ENCODE measurements at places on chromosomes 2 and 18.

DNA sequence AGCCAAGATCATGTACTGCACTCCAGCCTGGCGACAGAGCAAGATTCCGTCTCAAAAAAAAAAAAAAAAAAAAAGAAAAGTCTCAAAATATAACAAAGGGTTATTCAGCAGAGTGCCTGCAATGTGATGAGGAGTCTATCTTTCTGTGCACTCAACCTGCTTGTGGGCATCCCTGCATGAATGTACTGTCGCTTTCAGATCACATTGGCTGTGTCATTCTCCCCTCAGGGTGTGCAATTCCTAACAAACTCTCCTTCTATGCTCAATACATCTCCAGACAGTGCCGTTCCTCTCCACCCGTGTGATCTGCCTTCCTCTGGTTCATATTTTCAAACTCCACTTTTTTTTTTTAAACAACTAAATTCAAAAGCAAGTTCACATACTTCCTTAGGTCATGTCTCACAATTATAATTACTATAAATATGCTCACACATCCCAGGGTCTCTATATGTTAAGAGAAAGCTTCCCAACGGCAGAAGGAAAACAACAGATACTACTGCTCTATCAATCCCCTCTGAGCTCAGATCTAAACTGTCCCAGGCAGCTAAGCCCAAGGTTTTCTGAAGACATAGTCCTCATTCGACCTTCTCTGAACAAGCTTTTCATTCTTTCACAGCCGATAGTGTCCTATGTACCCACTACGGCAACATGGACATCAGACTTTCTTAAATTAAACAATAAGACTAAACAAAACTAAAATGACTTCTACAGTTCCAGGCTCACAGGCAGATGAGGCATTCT, 35.2 kb downstream of the PTMA start:
- DNase-seq: no peak

- DNase-seq: no peak
Measured at GRCh38 chr2:147759536-147759935, 85.3 kb upstream of the ACVR2A start.

DNA sequence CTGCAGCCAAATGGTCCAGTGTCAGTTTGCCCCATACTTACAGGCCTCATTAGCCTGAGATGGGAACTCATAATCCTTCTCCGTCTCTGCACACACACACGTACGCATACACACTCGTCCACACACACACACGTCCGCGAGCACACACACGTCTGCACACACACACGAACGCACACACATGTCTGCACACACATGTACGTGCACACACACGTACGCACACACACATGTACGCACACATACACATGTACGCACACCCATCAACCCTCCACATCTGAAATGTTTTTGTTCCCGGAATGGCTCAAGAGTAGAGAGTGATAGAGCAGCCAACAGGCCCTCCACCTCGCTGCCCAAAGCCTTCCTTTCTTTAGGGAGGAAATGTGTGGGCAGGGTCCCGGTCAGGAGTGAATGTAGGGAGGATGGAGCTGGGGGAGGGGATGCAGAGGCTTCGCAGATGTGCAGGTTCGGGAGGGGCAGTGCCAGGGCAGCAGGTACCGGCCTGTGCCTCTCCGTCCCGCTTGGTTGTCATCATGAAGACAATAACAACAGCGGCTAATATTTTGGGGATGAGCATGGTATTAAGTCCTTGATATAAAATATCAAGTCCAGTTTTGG, 52.7 kb downstream of the PTGR3 start:
- no peak for DNase-seq

DNA sequence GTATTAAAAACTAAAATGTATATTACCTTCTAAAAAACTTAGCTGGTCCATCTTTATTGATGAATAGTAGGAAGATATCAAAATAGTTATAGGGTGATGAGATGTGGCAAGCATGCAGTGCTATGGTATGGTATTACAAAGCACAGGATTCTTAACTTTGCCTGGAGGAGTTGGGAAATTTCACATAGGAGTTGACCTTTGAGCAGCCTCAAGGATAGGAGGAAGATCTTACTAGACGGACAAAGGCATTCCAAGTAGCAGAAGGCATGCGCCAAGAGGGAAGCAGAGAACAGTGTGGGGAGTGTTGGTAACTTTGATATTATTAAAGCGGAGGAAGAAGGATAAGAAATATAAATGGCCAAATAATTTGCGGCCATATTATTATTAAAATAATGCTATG, 60.0 kb downstream of the TTC21B start:
- no peak for DNase-seq

DNA sequence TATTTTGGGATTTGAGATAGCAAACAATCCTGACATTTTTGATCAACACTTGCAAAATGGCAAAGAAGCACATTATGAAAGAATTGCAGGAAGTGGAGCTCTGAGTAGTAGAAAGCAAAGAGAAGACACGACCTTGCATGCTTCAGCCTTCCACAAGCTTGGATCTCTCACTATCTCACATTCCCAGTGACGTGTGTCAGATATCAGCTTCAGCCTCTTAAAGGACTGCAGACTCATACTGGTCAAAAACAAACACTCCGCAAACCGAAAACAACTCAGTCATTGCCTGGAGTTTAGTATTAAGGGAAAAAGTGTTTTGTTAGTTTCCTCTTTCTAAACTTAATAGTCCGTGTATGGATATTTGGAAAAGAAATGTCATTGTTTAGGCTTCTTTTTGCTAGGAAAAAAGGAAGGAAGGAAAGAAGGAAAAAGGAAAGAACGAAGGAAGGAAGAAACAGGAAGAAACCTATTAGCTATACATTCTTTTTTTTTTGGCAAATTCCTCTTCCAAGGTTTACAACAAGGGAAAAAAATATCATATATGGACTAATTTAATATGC, 32.6 kb upstream of the SLC40A1 start:
- no peak for DNase-seq

- no peak for DNase-seq
Measured at GRCh38 chr2:85838181-85838580, 50.6 kb downstream of the ST3GAL5 start.

DNA sequence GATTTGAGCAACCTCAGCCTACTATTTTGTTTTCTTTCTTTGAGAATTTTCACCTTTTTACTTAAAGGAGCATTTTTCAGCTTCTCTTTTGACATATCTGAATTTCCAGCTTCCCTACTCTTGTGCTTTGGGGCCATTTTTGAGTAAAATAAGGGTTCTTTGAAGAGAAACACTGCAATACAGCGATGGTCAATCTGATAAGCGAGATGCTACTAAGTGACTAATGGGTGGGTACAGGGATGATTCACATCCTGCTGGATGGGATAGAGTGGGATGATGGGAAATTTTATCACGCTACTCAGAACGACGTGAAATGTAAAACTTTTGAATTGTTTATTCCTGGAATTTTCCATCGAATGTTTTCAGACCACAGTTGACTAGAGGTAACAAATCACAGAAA, 211.5 kb downstream of the TMEM247 start:
- DNase-seq: no peak

- no peak for DNase-seq
Measured at GRCh38 chr2:42021464-42021863, 26.4 kb upstream of the PKDCC start.
